ENCODE measurements at places on chromosomes 4 and X.

- DNase-seq = no peak
These were observed 694.5 kb upstream of the SLIT2 start for GRCh38 chr4:19557161-19557560.

DNA sequence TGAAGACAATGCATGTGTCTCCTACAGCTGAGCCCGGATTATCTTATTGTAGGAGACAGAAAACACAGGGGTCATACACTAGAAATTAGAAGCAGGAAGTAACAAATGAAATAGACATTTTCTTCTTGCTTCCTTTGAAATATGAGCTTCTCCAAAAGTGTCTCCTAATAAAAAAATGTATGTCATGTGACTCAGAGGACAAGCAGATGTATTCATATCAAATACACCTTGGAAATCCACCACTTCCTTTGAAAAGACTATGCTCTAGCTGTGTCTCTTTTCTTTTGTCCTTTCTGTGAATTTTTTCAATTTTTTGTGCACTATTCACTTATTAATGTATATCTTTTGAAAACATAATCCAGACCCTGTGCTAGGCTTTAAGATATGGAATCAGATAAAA, 1906.2 kb downstream of the C4orf33 start:
- DNase-seq = no peak

GRCh38 chrX:100376576-100376975, 33.5 kb downstream of the PCDH19 start:
- DNase-seq = no peak

DNA sequence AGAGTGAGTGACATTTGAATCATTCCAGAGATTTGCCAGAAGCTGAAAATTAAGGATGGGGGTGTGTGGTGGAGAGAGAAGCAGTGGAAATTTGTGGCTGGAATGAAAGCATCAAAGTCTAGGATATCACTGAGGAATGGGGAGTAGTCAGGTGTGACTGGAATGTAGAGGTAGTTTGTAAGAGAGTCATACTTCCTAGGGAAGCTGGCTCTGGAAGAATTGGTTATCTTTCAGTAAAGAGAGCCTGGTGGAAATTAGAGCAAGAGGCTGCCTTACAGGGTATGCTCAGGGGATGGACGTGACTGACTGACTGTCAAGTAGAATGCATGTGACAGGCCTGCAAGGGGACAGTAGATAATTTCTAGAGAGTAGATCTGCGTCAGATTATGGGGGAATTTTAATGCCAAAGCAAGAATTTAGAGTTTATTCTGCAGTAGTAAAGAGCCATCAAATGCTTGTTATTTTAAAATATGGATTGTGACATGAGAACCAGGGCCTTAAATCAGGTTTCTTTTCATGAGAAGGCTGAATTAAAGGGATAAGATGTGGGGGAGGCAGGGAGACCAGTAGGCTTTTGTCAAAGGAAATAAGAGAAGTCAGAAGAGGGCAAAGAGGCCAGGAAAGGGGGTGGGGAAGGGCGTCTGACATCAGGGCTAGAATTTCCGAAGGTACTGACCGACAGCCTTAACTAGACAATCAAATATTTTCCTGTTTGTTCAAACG, 109.9 kb downstream of the AFF1 start:
- no peak for DNase-seq

DNA sequence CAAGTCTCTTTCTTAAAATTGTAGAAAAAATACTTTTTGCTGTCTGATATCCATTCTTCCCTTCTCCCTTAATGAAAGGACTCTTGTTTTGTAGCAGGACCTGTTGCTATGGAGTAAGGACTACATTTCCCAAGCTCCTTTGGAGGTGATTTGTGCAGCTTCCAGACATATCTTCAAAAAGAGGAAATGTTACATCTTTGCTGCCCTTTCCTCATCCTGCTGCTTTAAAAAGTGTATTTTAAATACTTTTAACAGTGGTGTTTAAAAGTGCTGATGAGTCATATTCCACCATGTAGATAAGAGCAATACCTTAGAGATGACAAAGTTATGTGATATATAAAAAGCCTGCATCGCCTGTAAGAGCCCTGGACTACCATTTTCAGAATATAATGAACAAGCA, 98.7 kb downstream of the CFAP299 start:
- DNase-seq = no peak

- DNase-seq = no peak
These were observed 1530.0 kb downstream of the PCDH18 start for GRCh38 chr4:136002316-136002715.

DNA sequence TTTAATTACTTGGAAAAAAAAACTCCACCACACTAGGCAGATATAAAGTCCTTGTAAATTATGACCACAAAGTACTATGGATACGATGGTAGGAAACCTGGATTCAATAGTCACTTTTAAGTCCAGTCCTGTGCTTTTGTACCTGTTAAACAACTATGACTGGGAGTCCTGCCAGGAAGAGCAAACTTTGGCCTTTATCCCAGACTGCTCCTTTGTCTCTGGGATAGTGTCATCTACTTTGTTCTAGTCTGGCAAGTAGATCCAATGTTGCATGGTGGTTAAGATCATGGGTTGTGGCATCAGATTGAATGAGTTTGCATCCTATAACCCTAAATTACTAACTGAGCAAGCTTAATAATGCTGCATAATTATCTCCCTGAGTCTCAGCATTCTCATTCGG, 175.3 kb upstream of the FGF13 start:
- DNase-seq = no peak

- DNase-seq = no peak
These were observed 166.1 kb downstream of the STK32B start for GRCh38 chr4:5217421-5217820.

DNA sequence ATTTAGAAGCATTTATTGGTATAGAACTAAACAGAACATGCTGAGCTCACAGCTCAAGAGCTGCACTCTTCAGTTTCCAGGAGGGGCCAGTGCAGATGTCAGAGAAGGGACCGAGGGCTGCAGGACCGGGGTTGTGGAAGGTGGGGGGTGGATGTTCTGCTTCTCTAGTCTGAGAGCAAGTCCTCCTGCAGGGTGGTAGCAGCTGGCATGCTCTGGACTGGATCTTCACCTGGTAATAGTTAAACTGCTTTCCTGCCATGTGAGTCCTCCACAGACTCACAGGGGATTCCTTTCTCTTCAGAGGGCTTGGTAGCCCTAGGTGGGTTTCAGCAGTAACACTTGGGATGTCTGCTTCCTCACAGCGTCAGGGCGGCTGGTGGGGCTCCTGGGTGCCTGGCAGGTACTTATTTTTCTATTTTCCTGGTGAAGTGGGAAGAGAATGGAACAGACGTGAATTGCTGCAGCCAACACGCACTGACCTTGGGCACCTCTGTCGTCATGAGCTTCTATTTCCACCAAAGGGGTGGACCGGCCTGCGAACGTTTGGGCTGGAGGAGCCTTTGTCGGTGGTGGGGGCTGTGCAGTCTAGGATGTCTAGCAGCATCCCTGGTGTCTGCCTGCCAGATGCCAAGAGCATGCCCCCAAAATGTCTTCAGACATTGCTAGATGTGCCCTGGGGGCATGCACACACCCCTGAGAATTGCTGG, 2.5 kb downstream of the MAEA start:
- DNase-seq = no peak

All from Caco-2 (cell line).